ENCODE measurements at places on chromosomes 16 and 17. TPM values are rescaled to one million over a fixed set of nuclear protein-coding genes. Genes with fewer than 3 reads are reported as not detected.

CHRNE gene
- not detected for total RNA-seq

TRPV2 gene
- 4.8 TPM for total RNA-seq

CHD3 gene
- total RNA-seq = 99.9 TPM

CTRB1 gene
- not detected for total RNA-seq

DNA sequence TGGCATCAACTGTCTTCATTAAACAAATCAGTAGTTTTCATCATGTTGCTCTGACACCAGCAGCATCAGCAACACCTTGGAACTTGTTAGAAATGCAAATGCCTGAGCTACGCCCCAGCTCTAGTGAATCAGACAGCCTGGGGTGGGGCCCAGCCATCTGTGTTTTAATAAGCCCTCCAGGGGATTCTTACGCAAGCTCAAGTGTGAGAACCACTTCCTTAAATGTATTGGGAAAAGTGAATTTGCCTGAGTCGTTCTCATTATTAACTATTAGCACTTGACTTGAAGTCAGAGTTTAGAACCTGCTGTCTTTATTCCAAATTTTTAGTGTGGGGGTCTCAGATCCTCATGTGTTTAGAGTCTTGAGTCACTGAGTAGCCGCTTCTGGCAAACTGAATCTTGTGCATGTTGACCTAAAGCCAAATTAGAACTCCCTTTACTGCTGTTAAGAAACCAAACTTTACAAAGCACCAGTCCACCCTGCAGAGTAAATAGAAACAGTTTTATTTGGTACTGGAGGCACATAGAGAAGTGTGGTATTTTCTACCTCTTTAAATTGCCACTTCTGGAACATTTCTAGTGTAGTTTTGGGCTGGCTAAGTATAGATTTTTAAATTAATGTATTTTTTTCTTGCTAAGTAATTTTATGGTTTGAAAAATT, 137.4 kb upstream of the COX10 start:
- DNase-seq = no peak

DNA sequence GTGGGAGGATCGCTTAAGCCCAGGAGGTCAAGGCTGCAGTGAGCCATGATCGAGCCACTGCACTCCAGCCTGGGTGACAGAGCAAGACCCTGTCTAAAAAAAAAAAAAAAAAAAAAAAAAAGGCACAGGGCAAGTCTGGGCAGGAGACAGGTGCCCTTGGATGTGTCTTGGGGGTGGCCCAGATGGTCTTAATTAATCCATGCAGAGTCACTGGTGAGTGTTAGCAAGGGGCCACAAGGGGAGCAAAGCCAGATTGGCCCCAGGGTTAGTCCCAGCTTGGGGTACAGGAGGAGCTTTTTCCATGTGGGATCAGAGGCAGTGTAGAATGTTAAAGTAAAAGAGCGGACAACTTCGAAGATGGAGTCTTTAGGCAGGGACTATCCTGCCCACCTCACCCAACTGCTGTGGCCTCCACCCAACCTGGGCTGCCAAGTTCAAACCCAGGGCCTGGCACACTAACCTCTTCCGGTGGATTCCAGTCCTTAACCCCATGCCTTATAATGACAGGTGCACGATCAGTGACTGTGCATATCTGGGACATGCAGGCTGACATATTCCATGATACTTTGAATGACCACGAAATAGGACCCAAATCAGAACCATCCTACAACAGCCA, 32.2 kb upstream of the MFSD6L start:
- DNase-seq = no peak

DNA sequence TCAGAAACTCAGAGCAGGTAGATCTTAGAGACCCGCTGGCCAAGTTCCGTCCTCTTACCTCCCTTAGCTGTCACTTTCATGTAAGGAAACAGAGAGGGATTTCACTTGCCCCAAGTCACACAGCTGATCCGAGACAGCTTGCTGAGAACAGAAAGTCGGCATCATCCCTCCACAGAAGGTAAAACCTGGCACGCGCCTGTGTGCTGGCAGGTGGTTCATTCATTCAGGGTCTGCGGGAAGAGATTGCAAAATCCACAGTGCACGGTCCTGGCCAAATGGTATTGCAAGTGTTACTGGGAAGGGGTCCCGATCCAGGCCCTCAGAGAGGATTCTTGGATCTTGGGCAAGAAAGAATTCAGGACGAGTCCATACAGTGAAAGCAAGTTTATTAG, 139.4 kb upstream of the RPH3AL start:
- DNase-seq = no peak

- DNase-seq = no peak
These were observed at the start of gene RPRML for GRCh38 chr17:46979147-46979863. TSS of gene RPRML (minus strand) at chr17:46979253. CDS start at chr17:46979007, 246 bp downstream.

GRCh38 chr16:8751481-8752311, 45.7 kb downstream of the TMEM186 start:
- DNase-seq = no peak

- DNase-seq = no peak
These were observed 2.1 kb downstream of the IFT20 start for GRCh38 chr17:28333083-28333746.

DNA sequence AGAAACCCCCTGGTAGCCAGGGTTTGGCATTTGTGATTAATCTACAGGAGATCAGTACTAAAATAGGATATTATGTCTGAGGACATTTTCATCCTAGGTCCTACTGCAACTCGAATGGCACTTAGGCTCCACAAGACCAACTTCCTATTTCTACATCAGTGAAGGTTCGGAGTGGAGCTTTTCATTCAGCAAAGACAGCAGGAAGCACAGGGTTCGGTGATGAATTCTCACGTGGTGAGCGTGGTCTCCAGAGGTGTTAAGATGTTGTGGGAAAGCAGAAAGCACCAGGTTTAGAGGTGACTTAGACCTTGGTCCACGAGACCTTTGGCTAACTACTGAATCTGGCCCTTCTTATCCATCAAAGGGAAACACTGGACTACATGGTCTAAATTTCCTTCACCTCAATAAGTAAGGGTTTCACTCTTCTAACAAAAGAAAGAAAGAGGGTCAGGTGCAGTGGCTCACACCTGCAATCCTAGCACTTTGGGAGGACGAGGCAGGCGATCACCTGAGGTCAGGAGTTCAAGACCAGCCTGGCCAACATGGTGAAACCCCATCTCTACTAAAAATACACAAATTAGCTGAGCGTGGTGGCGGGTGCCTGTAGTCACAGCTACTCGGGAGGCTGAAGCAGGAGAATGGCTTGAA, 13.9 kb upstream of the HELZ start:
- DNase-seq = no peak

DNA sequence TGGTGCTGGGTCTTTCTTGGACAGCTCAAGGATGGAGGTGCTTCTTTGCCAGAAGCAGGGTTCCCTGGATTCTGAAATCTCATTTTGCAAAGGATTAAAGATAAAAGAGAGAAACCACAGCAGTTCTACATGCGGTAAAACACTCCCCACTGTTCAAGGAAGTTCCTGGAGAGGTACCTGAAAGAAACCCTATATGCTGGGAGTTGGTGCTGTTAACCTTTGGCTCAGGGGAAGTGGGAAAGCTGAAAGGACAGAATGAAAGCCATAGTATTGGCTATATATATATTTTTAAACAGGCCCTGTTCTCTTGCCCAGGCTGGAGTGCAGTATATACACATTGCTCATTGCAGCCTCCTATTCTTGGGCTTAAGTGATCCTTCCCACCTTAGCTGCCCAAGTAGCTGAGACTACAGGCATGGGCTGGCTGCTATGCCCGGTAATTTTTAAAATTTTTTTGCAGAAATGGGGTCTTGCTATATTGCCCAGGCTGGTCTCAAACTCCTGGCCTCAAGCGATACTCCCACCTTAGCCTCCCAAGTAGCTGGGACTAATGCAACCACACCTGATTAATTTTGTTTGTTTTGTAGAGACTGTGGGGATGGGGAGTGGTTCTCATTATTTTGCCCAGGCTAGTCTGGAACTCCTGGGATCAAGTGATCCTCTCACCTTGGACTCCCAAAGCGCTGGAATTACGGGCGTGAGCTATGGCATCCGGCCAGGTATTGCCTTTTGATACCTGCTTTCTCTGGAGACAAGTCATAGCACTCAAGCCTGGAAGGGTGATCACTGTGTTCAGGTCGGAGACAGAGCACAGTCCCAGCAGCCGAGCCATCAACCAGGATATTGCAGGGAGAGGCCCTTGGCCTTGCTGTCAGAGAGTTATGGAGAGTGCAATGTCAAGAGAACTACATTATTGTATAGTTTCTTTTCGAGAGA, 55.2 kb downstream of the MSI2 start:
- DNase-seq = no peak

DNA sequence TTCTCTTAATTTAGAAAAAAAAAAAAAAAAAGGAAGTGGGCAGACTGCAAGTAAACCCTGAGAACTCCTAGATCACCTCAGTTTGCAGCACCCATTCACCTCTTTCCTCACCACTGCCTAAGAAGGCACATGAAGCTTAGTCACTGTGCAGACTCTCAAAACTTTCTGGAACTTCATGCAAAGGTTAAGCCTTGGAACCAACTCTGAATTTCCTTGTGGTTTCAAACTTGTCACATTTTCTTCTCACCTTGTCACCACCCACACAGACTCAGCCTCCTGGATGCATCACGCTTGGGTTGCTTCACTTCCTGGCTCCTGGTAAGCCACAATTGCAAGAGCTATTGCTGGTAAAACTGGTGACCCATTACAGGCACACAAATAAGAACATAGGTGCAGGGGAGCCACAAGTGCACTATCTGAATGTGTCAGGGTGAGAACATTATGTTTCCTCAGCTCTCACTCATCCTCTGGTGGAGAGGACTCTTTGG, 15.0 kb upstream of the CPD start:
- peak; percentile 77 for DNase-seq

DNA sequence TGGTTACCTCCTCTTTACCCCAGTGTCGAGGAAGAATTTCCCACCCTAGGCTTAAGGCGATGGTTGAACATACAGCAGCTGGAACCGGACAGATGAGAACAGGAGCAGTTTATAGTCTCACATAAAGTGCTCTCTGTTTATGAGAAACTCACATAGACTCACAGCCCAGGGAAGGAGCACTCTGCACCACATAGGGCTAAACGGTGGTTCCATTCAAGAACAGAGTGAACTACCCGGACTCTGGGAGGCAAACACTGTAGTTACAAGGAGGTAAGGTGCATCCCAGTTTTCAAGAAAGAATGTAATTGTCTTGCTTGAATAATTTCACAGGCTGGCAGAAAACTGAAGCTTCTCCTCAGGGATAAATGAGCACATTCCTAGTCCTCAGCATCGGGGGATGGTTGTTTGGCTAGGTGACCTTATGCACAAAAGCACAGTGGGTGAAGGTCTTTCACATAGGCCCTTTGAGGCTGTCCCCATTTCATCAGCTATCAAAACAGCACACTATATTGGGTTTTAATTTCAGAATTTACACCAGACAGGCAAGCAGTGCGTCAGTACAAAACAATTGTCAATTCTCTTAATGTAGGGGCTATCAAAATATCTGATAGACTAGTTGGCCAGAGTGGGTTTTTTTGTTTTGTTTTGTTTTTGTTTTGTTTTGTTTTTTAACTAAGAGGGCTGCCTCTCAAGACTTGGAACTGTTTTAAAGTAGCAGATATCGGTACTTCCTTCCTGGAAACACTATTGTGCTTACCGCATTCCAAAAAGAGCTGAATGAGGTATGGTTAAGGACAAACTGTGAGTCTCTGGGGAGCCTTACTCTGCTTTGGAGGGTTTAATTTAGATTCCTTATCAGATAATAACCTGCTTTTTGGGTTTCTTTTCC, 918.1 kb upstream of the CDH8 start:
- no peak for DNase-seq

DNA sequence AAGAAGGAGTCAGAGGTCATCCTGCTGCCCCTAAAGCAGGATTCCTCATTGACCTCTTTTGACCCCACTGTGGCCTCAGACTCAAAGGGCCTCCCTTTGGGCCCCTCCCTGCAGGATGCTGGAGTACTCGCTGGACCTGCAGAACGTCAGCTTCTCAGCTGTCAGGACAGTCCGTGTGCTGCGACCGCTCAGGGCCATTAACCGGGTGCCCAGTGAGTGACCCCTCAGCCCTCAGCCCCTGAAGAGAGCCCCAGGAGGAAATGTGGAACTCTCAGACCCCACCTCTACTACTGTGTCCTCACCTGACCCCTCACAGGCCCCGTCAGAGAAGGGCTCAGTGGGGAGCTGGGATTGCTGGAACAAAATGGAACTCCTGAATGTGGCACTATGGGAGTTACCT, 9.1 kb downstream of the CACNA1G start:
- DNase-seq = no peak

- DNase-seq = no peak
These were observed 617 bp upstream of the SCRN2 start for GRCh38 chr17:47841488-47842291.

DNA sequence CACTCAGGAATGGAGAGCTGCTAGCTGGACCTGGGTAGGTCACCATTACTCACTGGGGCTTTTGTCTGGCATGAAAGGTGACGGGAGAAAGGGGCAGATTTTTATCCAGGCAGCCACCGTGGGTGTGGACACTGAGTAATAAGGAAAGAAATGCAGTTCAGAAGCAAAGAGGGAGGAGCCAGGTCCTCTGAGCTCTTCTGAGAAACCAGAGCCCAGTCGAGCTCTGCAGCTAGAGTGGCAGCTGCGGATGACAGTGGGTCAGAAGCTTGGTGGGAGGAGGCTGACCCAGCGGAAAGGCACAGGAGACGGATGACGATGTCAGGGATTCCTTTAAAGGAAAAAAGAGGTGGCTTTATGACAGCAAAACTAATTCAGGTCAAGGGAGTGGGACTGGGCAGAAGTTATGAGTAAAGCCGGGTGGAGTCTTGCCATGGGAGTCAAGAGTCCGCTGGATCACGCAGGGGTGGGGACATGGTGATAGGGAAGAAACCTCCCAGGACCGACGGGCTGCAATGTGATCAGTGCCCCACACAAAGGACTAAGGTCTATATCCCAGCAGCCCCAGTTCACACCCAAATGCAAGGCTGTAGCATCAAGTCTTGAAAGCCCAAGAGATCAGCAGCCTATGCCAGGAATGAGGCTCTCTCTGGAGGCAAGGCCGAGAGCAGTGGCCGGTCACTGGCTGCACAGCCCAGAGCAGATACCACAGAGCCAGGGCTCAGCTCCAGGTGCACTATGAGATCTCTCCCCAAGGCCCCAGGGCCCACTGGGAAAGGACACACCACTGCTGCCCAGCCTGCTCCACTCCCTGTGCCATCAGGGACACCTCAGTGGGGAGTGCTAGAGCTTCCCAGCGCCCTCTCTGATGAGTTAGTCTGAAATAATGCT, 6.3 kb upstream of the MNT start:
- DNase-seq = peak; percentile 94

GRCh38 chr17:74838274-74838673, 21.4 kb downstream of the GRIN2C start:
- no peak for DNase-seq
